ENCODE measurements at places on chromosomes 7 and 10. TPM values are rescaled to one million over a fixed set of nuclear protein-coding genes. Genes with fewer than 3 reads are reported as not detected.

The NANOS1 gene
- total RNA-seq: 0.27 TPM

The GPAM gene
- total RNA-seq: 10.9 TPM

The HKDC1 gene
- 37.8 TPM for total RNA-seq

The RET gene
- 1.6 TPM for total RNA-seq

The DDC gene
- 74.7 TPM for total RNA-seq
